ENCODE measurements at places on chromosomes 16 and 17.

- DNase-seq, result no peak
Measured at GRCh38 chr16:69471121-69471520, 46.7 kb downstream of the CYB5B start.

- no peak for DNase-seq
Measured at GRCh38 chr16:30601966-30602365, 8.2 kb downstream of the ZNF689 start.

DNA sequence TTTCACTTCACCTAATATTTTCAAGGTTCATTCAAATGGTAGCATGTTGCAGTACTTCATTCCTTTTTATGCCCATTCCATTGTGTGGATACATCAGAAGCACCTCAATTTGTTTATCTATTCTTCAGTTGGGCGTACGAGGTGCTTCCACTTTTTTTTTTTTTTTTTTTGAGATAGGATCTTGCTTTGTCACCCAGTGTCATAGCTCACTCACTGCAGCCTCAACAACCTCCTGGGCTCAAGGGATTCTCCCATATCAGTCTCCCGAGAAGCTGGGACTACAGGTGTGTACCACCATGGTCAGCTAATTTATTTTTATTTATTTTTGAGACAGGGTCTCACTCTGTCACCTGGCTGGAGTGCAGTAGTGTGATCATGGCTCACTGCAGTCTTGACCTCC is 22.5 kb upstream of the SPNS3 start:
- DNase-seq, result no peak

- peak; percentile 15 for DNase-seq
Measured at GRCh38 chr17:44556832-44557606, at the start of gene FZD2. Gene FZD2 (plus strand): TSS chr17:44557484. CDS start chr17:44557689, 205 bp downstream.
